Vagina (tissue), 2 donors: ENCODE measurements at places on chromosomes 6 and 20. TPM values are rescaled to one million over a fixed set of nuclear protein-coding genes. Genes with fewer than 3 reads are reported as not detected.

Gene CLDN20
- not detected for total RNA-seq

Gene MAP3K5
- 31.2 TPM for total RNA-seq

DNA sequence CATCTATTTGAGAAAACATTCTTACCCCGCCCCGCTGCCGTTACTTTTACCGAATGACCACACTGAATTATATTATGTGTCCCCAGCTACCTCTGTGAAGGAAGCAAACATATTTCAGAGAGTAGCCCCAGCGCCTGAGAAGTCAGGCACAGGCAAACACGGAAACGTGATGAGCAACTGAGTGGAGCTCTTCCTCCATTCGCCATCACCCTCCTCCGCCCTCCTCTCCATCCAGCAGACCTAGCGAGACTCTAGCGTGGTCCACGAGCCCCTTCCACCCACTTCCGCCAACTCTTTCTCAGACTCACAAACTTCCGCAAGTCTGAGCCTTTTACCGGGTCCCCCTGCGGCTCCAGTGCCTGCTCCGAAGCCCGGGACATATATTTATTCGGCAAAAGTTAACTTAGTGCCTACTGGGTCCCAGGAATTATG, 582 bp downstream of the SNRPB start:
- DNase-seq: no peak

Gene WFDC5
- total RNA-seq: 6.1 TPM

DNA sequence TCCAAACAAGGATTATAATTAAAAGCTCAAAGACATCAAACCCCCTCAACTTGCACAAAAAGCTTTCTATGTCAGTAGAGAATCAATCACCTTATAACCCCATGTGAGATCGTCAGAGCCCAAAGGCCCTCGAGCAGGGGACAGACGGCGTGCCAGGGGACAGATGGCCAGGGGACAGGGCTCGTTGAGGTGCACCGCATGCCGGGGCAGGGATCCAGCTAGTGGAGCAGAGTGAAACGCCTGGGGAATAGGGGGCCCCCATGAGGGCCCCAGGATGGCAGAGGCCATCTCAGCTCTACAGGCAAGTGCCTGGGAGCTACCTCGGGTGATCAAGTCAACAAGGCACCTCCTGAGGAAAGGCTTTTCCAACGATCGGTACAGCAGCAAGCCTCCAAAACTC, 28.6 kb downstream of the DIDO1 start:
- DNase-seq: no peak

Gene ARFGEF3
- total RNA-seq: 2.2 TPM

Gene TTLL9
- total RNA-seq: not detected

GRCh38 chr20:39632176-39632575, 670.0 kb downstream of the DHX35 start:
- no peak for DNase-seq

Gene MYLK2
- not detected for total RNA-seq

- DNase-seq: no peak
Measured at GRCh38 chr6:356828-357251, 34.7 kb upstream of the IRF4 start.

DNA sequence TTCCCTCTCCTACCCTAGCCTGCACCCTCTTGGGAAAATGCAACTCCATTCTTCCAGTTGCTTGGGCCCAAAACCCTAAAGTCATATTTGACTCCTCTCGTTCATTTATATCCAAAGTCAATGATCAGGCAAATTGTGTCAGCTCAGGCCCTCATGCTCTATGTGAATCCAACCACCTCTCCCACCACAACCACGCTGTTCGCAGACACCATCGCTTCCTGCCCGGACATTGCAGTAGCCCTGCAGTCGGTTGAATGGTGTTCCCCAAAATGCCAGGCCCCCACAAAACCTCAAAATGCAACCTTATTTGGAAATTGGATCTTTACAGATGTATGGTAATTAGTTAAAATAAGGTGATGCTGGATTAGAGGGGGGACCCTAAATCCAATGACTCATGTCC, 98.3 kb downstream of the PREX1 start:
- no peak for DNase-seq

DNA sequence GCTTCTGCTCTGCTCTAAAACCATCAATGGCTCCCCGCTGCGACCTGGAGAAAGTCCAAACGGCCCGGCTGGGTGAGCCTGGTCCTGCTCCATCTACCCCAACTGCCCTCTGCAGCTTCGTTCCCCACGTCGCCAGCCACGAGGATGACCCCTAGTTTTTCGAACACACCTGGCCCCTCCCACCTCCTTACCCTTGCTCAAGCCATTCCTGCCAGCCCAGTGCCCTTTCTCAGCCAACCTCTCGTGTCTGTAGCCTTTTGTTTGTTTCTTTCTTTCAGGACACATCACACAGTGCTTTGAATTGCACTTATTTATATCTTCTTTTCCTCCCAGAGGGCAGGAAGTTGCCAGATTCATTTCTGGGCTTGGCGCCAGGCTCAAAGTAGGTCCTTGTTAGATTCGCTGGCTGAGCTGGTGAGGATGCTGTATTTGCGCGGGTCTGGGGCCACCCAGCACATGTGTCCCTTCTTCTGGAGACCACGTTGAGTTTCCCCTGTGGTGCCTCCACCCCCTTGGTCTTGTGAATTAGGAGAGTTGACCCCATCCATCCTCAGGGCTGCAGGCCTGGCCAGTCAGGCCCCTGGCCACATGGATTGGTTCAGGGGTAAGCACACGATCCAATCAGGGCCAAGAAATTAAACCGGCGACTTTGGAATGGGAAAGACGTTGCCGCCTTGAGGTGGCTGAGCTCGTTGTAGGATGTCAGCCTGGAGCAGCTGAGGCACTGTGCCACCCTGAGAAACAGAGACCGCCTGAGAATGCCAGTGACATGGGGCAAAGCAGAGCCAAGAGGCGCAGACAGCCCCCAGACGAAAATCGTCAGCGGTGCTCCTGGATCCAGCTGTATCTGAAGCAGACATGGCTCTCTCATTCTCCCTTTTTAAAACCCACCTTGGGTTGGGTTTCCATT, 156.0 kb downstream of the CEBPB start:
- DNase-seq: no peak

DNA sequence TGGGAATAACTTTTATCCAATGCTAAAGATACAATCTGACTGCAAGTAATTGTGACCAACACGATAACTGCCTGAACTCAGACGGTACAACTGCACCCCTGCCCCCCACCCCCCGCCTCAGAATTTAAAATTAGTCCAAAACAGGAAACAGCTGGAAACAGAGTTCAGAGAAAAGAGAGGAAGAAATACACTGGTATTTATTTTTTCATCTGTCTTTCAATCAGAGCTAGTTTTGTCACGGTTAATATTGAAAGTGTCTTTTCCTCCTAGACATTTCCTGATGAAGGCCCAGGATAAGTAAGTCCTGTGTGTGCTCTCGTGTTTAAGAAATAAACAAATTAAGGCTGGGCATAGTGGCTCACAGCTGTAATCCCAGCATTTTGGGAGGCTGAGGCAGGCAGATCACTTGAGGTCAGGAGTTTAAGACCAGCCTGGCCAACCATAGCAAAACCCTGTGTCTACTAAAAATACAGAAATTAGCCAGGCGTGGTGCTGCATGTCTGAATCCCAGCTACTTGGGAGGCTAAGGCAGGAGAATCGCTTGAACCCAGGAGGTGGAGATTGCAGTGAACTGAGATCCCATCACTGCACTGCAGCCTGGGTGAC, 21.5 kb downstream of the ACSS1 start:
- no peak for DNase-seq

DNA sequence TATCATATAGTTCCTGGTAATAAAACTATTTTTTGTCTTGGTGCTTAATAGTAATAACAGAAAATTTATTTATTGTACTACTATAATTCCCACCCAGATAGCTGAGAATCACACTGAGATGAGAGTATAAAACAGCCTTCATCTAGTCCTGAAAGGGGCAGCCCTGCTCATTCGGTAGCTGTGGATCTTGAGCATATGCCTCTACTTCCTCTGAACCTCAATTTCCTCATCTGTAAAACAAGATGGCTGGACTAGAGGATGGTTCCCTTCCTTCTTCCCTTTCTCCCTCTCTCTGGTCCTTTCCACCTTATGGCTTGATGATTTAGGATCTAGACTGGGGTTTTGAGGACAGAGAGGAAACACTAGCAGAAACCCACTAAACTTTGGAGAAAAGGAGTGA, 15.0 kb downstream of the FKBP5 start:
- DNase-seq: no peak

GRCh38 chr6:140101818-140102217, 727.4 kb upstream of the CITED2 start:
- DNase-seq: no peak

- DNase-seq: no peak
Measured at GRCh38 chr6:167826230-167826895, 348 bp upstream of the AFDN start.

GRCh38 chr6:23654745-23655144, 471.3 kb upstream of the NRSN1 start:
- no peak for DNase-seq

DNA sequence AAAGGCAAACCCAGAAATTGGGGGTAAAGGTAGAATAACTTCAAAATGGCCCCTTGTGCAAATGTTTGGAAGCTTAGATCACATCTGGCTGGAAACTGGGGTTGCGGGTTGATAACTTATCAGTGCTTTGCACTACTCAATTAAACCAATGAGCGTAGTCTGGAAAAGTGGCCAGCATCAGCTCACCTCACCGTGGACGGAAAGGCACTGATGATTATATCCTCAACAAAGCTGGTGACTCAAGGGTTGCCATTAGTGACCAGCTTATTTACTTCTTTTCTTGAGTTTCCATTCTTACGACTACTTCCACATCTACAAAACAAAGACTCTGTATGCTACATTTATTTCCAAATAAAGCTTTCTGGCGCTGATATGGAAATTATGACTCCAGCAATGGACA, 198.5 kb upstream of the HEY2 start:
- DNase-seq: no peak

GRCh38 chr20:10985536-10985935, 311.7 kb upstream of the JAG1 start:
- DNase-seq: no peak

Gene RIMS4
- 6.4 TPM for total RNA-seq

DNA sequence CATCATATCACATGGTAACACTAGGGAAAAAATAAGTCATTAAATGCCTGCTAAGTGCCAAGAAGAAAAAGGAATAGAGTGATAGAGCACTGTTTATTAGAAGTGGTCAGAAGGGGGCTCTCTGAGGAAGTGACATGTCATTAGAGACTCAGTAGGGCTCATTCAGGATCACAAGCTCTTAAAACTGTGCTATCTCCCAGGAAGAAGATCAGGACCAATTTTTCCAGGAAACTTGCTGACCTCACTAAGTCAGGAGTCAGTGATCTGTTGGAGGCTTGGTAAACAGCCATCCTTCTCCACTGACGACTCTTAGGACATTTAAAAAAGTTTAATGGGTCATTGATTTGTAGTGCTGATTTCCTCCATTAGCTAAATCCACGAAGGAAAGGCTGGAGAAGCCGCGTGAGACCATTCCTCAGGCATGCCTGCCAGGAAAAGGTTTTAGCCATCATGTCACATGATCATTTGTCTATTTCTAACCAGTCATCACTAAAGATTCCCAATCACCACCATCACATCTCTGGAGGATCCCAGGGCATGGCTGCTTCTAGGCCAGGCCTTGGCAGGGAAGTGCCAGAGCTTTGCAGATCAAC, 5.9 kb upstream of the PTPN1 start:
- no peak for DNase-seq

- no peak for DNase-seq
Measured at GRCh38 chr20:44395461-44396340, 40.2 kb downstream of the HNF4A start.

DNA sequence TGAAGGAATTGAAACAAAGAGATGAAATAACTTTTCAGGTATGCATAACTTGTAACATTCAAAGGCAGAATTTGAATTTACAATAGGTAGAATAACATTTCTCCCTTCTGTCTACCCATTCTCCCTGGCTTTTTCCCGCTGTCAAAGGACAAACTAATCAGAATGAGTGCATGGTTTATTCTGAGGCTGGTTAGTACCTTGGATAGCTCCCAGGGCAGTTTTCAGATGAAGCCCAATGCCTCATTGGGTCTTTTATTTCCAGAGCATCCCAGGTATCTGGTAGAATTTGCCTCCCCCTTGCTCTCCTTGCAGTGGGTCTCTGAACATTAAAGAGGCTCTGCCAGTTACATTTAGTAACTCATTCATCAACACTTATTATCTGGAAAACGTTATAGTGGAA, 665.5 kb downstream of the BCKDHB start:
- no peak for DNase-seq

DNA sequence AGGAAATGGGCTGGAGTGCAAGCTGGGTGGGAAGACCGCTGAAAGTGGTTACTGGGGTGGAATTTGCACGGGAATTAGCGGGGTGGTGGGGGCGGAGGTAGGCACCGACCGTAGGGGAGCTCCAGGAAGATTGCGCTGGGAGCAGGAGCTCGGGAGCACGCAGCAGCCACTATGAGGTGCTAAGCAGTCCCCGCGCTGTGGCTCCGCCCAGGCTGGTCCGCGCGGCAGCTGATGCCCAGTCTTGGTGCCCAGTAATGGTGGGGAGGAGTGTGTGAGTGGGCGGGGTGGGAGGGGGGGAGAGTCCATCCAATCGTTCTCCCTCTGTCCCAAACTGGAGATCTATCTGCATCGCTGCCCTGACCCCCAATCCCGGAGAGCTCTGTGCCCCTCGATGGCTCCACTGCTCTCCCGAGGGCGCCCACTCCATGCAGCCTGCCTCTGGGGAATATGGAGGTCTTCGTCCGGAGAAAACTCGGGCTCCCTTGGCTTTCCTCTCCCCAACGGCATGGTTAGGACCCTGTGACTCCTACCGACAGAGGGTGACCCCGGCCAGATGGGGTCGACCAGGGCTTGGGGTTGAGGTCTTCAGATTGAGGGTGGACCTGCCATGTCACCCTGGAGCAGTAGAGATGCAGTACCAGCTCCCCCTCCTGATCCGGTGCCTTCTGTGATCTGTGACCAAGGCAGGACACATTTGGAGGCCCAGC, 5.3 kb downstream of the TP53TG5 start:
- no peak for DNase-seq

Gene PHACTR1
- total RNA-seq: 0.49 TPM

Gene SLC26A8
- not detected for total RNA-seq

DNA sequence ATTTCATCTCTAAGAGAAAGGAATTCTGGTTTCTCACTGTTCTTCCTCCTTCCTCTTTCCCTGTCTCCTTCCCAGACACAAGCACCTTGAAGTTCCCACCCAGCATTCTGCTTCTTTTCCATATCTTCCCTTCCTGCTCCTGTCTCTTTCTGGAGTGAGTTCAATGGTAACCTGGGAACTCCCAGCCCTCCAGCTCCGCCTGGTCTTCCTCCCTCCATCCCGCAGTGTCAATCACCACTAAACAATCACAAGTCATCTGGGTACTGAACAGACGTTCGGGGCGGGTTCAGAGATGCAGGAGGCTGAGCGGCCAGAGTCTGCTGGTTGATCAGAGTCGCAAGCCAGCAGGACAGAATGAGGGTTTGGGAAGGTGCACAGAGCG, 7.7 kb downstream of the TTBK1 start:
- no peak for DNase-seq

Gene KHDRBS2
- total RNA-seq: 1.7 TPM

- no peak for DNase-seq
Measured at GRCh38 chr6:133787859-133788505, 100.9 kb upstream of the TCF21 start.

GRCh38 chr6:127857051-127857637, 43.7 kb downstream of the THEMIS start:
- DNase-seq: no peak
